ENCODE measurements at places on chromosomes 1 and 21.

GRCh38 chr1:183568176-183569021, 21.9 kb downstream of the NCF2 start:
- DNase-seq = no peak

- no peak for DNase-seq
Measured at GRCh38 chr1:93573940-93574469, 107.6 kb downstream of the BCAR3 start.

DNA sequence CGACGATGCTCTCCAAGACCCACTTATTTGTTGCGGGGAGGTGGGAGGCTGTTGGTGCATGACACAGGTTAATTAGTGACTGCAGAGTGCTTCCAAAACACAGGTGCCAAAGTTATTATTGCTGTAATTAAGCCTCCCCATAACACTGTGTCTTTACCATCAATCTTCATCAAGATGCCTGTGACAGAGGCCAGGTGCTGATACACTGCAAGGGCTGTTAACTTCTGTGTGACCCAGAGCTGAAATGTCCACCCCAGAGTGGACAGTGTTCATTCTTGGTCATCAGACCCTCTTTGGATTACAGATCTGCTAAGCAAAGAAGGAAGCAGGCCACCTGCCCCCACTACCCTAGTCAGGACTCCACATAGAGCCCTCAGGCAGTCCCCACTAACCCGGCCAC, 55.5 kb downstream of the CAPN8 start:
- DNase-seq = peak; percentile 40

GRCh38 chr21:41764558-41765419, 2.1 kb downstream of the RIPK4 start:
- no peak for DNase-seq

DNA sequence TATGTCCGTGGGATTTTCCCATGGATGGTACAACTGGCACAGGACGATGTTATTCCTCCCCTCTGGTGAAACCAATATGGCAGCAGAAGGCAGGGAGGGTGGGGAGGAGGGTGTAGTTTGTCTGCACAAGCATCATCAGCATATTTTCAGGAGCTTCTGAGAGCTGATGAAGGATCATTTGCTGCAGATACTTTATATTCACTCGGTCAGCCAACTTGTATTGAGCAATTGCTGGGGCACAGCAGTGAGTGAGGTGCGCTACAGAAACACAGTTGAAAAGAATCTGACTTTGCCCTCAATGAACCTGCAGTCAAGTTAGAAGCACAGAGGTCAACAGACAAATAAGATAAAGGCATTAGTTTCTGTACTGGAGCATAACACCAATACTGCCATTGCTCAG, 13.0 kb downstream of the PKP1 start:
- DNase-seq = no peak

GRCh38 chr1:233627823-233628222, 13.9 kb downstream of the KCNK1 start:
- no peak for DNase-seq

- DNase-seq = no peak
Measured at GRCh38 chr1:186175588-186175987, 199.5 kb downstream of the TPR start.

- no peak for DNase-seq
Measured at GRCh38 chr1:5318143-5318816, 663.9 kb downstream of the AJAP1 start.

DNA sequence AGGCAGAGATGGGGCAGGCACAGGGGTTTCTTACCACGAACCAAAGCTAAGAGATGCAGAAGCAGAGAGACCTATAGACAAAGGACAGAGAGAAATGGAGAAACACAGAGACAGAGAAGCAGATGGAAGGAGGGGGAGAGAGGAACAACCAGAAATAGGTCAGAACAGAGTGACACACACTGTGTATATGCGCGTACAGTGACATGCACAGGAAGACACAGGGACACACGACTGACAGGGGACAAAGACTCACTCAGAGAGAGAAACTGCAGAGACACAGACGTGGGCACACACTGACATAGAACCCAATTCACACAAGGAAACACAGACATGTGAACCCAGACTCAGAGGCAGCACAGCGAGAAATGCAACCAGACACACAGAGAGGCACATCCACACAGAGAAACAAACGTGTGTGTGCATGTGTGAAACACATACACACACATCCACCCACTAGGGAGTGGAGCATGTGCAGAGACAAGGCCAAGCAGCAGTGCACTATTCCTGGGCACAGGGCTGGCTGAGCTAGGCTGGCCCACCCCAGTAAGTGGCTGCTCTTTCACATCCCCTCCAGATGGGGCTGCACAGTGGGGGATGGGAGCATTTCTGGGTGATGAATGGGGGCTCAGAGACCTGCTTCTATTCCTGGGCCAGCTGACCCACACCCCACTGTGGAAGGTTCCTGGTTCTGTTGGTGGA, 123.4 kb upstream of the CSF3R start:
- no peak for DNase-seq

- DNase-seq = no peak
Measured at GRCh38 chr1:58745117-58745516, 38.7 kb downstream of the JUN start.

- DNase-seq = no peak
Measured at GRCh38 chr1:21781815-21782348, 1.1 kb downstream of the USP48 start.

- DNase-seq = peak; percentile 52
Measured at GRCh38 chr1:32877211-32878110, 6.7 kb upstream of the FNDC5 start.

DNA sequence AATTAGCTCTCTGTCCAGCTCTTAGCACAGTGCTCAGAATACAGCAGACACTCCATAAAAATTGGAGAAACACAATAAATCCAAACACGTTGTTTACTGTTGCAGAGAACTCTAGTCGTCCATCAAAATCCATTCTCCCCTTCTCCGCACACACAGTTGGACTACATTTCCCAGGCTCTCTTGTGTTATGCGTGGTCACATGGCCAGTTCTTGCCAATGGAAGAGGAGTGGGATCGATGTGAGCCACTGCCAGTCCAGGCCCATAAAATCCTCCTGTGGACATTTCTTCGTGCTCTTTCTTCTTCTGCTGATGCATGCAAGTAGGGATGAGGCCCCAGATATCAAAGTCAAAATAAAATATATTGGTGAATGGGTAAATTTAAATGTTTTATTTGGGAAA, 114.3 kb upstream of the FMN2 start:
- no peak for DNase-seq
